Adipocyte (in vitro differentiated cells): ENCODE measurements at places on chromosomes 16 and 17.

- no peak for DNase-seq
Observed at GRCh38 chr16:62967611-62968010, 931.4 kb upstream of the CDH8 start.

DNA sequence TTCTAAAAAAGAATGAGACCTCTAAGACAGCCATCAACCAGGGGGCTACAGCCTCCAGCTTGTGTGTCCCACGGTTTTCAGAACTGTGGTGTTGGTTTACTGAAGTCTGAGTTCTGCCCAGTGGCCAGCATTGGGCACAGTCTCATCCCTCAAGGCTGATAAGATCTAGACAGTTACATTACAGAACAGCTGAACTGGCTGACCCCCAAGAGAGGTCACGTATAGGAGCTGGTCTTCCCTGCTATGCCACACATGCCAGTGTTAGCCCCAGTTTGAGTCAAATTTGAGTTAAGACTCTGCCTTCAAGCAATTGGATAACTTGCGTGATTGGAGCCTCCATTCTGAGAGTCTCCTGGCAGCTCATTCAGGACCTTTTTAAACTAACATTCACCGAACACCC, 14.8 kb upstream of the NUP93 start:
- DNase-seq = no peak

DNA sequence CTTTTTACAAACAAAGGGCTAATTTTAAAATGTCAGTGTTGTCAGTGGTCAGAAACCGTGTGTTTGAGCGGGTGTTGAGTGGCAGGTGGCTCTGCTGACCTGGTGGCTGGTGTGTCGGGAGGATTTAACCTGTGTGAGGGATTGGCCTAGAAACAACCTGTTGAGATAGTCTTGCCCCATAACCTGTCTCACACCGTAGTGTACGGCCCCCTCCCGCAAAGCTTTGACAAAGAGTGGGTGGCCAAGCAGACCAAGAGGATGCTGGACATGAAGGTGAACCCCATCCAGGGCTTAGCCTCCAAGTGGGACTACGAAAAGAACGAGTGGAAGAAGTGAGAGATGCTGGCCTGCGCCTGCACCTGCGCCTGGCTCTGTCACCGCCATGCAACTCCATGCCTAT, 7.0 kb downstream of the COX4I1 start:
- no peak for DNase-seq

DNA sequence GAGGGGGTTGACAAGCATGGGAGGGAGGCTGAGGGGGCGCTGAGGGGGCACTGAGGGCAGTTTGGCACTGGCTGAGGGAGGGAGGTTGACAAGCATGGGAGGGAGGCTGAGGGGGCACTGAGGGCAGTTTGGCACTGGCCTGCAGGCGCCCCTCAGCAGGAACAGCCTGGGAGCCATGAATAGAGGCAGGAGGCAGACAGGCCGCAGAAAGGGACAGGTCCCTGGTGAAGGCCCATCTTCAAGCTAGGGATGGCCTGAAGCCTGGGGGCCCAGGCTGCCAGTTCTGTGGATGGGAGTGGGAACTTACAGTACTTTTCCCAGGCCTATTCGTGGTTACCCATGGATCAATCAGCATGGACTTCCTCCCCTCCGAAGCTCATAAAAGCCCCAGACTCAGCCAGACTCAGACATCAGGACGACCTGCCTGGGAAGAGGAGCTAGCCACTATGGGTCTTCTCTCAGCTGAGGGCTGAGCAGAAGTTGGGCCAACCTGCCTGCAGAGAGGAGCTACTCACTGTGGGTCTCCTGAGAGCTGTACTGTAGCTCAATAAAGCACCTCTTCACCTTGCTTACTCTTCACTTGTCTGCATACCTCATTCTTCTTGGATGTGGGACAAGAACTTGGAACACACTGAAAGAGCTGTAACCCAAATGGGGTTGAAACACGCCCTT, 72.8 kb upstream of the BRD7 start:
- DNase-seq = no peak

DNA sequence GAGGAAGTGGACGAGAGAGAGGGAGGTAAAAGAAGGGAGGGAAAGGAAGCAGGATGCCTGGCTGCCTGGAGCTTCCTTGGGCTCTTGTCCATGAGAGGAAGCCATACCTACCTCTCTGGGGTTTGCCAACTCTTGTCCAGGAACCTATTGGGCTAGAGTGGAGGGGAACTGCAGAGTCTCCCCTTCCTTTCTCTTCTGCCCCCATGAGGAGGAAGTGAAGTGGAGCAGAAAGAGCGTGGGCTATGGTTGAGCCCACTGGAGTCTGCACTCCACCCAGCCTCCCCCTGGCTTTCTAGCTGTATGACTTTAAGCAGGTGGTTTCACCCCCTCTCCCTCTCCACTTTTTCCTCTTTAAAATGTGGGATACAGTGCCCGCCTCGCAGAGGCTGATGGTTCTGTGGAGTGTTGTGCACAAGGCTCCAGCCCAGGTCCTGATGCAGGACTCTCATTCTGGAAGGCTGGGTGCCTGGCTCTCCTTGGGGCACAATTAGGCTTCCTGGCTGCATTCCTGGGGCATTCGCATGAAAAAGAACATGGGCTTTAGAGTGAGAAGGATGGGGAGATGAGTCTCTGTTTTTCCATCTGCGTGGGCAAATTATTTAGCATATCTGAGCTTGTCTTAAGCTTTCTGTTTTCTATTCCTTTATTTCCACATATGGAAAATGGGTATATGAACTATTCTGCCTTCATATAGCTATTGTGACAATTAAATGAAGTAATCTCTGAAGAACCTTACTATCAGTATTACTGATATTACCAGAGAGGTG, 40.7 kb downstream of the HLF start:
- no peak for DNase-seq

- DNase-seq = no peak
Observed at GRCh38 chr16:28192806-28193529, 18.8 kb downstream of the XPO6 start.

- peak; percentile 39 for DNase-seq
Observed at GRCh38 chr17:66357037-66357436, 54.6 kb downstream of the PRKCA start.

GRCh38 chr16:16890964-16891363, 512.0 kb downstream of the NPIPA7 start:
- no peak for DNase-seq

- no peak for DNase-seq
Observed at GRCh38 chr16:51881731-51882130, 665.2 kb downstream of the TOX3 start.

DNA sequence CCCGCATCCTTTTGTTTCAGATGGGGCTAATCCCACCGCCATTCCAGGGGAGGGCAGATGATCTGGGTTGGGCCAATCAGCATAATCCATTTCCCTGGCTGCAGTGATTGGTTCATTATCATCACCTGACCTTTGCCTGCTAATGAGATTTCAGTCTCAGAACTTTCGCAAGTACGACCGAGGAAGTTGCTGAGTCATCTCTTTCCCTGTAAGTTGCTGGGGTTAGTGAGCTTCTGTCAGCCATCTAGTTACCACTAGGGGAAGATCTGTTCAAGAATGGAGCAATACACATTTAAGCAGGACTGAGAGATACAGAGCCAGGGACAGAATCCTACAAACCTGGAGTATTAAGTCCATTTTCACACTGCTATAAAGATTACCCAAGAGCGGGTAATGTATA, 65.3 kb upstream of the NUDT7 start:
- DNase-seq = no peak

- no peak for DNase-seq
Observed at GRCh38 chr17:19517699-19518098, 16.0 kb upstream of the SLC47A1 start.

- DNase-seq = no peak
Observed at GRCh38 chr17:68452724-68453290, 4.5 kb downstream of the WIPI1 start.

- DNase-seq = no peak
Observed at GRCh38 chr17:71905376-71906031, 215.3 kb upstream of the SOX9 start.

- peak; percentile 88 for DNase-seq
Observed at GRCh38 chr17:74453665-74454196, 12.7 kb upstream of the CD300A start.

DNA sequence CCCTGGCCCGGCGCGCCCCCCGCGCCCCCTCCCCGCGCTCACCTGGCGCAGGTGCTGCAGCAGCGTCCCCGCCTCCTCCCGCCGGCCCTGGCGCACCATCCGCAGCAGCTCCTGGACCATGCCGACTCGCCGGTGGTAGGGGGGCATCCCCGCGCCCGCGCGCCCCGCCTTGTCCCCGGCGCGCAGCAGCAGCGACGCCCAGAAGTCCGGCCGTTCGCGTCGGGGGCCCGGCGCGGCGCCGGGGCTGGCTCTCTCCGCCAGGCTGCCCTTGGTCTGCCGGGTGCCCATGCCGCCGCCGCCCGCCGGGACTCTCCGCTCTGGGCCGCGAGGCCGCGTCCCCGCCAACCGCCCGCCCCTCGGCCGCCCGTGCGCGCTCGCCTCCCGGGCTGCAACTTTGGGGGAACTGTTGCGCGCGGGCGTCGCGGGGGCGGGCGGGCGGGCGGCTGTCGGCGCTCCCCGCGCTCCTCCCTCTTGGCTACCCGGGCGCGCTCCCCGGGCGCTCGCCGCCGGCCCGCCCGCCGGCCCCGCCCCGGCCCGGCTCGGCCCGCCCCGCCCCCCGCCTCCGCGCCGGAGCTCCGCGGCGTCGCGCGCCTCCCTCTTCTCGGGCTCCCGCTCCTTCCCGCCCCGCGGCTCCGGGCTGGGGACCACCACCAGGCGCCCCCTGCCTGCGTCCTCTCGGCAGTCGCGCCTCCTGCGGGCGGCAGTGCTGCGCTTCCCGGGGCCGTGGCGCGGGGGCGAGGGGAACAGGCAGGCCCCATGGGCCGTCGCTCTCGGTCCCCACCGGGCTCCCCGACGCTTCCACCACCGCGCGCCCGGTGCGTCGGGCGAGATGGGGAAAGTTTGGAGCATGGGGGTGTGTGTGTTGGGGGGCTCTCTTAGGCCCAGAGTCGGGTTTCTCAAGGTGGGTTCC, at the start of gene LRRC75A:
LRRC75A (minus strand) TSS at position 491 of the 910 bp plus-strand sequence; CDS start at position 288, 203 bp downstream.
- DNase-seq = peak; percentile 81

DNA sequence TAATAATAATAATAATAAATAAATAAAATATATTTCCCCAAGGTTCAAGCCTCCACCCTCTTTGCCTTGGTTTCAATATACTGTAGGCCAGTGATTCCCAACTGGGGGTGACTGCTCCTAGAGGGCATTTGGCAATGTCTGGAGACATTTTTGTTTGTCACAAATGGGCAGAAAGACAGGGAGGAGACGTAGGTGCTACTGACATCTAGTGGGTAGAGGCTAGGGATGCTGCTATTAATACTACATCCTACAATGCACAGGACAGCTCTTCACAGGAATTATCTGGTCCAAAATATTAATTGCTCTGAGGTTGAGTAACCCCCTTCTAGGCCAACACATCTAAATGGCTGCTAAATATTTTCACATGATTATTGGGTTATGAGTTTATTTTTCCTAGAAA, 12.8 kb upstream of the PRR14 start:
- peak; percentile 56 for DNase-seq

DNA sequence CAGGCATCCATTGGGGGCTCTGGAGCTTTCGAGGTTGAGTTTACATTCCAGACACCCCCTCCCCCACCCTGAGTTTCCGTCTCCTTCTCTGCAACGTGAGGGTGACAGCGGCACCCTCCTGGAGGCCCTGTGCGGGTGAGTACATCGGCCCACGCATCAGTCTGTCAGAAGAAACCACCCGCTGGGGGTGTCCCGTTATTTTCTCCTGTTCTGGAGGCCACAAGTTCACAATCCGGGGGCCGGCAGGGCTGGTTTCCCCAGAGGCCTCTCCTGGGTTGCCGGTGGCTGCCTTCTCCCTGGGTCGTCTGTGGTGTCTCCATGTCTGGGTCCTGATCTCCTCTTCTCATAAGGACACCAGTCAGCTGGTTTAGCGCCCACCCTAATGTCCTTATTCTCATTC, 35.7 kb downstream of the GSE1 start:
- no peak for DNase-seq

DNA sequence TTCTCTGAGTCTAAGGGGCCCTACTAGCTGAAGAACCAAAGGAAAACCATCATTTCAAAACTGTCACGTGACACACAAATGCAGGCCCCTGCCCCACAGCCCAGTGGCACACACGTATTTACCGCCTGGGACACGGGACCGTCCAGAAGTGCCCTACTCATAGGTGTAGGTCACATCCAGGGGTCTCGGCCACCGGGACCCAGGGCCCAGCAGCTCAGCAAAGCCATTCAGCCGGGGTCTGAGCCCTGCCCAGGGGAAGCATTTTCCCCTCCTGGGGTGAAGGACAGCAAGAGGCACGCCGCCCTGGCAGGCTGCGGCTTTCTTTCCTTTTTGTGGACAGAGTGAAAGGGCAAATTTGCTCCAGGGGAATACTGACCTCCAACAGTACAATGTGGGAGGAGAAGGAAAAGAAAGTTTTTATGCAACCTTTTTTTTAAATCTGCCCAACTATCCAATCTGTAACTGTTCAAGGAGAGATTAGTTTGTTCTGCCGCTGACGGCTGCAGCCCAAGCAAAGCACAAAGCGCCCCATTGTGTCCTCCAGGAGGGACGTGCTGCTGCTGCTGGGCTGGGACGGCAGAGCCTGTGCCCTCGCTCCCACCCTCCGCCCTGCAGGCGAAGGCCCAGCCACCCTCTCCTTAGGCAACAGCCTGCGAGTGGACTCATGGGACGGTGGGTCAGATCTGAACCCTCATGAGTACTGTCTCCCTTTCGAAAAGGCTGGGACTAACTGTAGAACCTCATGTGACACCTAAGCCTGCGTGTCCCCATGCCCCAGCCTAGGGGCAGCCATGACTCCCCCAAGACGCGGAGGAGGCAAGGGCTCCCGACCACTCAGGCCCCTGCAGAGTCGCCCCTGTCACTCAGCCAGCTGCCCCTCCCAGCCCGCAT, 21.3 kb downstream of the SLC7A5 start:
- DNase-seq = no peak

- DNase-seq = peak; percentile 80
Observed at GRCh38 chr17:76446449-76447231, 6.3 kb downstream of the UBE2O start.

DNA sequence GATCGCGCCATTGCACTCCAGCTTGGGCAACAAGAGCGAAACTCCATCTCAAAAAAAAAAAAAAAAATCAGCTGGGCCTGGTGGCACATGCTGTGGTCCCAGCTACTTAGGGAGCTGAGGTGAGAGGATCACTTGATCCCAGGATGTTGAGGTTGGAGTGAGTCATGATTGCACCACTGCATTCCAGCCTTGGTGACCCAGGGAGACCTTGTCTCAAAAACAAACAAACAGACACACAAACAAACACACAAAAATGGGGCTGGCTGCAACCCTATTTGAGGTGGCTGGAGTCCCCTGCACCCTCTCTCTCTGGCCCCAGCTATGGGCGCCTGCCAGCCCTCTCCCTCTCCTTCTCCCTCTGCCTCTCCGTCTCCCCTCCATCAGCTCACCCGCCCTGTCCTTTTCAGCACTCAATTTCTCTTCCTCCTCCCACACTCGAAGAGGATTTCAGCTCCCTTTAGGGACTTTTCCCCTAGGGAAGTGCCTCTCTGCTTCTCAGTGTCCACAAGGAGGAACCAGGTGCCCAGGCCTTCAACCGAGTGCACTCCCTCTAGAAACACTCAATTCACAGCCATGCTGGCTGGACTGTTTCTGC, 17.5 kb upstream of the TFAP4 start:
- peak; percentile 64 for DNase-seq
